Left ventricle myocardium inferior (tissue), 1 donor: ENCODE measurements at places on chromosomes 2 and 18. TPM values are rescaled to one million over a fixed set of nuclear protein-coding genes. Genes with fewer than 3 reads are reported as not detected.

The AMER3 gene
- not detected for total RNA-seq

DNA sequence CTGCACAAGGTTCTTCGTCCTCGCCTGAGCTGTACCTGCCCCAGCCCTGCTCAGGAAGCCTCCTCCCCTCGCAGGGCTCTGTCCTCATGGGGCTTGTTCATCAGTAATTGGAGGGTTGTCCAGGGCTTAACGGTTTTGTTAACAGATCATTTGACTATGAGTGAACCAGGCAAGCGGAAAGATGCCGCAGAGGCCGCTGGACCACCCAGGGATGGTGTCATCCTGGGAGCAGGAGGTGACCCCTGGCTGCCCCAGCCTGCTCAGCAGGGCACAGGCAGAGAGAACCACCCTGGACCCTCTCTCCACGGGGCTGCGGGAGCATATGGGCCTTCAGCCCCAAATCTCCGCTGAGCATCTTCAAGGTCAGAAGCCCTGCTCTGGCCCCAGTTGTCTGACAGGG, 264.3 kb downstream of the KLHL29 start:
- H3K27ac ChIP-seq: no peak overlapping the region
- no peak overlapping the region for H3K4me3 ChIP-seq
- no peaks in the 10 kb centered on the region for H3K36me3 ChIP-seq
- H3K27me3 ChIP-seq: no peaks in the 10 kb centered on the region
- no peak for DNase-seq

The CABYR gene
- total RNA-seq: not detected

DNA sequence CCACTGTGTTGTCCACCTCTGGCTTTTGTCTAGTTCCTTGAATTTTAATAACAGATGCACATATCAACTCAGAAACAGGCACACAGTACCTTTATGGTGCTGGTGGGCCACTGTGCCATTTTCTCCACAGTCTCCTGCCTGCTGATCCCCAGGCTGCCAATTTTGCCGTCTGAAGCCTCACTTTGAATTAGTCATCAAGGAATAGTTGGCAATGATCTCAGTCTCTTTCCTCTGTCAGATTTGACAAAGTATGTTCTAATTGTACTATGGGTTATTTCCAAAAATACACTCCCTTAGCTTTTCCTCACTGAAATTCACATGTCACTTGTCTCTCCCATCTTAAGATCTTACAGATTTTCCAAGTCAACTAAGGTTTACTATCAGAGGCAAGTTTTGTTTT, 140.7 kb downstream of the ZNF516 start:
- H3K27me3 ChIP-seq: peaks cover 7% of the 10 kb centered on the region
- no peak overlapping the region for H3K27ac ChIP-seq
- H3K4me1 ChIP-seq: peaks cover under 1% of the 10 kb centered on the region
- H3K4me3 ChIP-seq: no peak overlapping the region

GRCh38 chr2:227861011-227861410, 10.4 kb upstream of the DAW1 start:
- H3K36me3 ChIP-seq: no peaks in the 10 kb centered on the region
- H3K27me3 ChIP-seq: peaks cover 8% of the 10 kb centered on the region
- no peak overlapping the region for H3K4me3 ChIP-seq
- peaks cover 6% of the 10 kb centered on the region for H3K4me1 ChIP-seq
- DNase-seq: no peak

The PLA2R1 gene
- total RNA-seq: 2.3 TPM

The FOSL2 gene
- 50.2 TPM for total RNA-seq

DNA sequence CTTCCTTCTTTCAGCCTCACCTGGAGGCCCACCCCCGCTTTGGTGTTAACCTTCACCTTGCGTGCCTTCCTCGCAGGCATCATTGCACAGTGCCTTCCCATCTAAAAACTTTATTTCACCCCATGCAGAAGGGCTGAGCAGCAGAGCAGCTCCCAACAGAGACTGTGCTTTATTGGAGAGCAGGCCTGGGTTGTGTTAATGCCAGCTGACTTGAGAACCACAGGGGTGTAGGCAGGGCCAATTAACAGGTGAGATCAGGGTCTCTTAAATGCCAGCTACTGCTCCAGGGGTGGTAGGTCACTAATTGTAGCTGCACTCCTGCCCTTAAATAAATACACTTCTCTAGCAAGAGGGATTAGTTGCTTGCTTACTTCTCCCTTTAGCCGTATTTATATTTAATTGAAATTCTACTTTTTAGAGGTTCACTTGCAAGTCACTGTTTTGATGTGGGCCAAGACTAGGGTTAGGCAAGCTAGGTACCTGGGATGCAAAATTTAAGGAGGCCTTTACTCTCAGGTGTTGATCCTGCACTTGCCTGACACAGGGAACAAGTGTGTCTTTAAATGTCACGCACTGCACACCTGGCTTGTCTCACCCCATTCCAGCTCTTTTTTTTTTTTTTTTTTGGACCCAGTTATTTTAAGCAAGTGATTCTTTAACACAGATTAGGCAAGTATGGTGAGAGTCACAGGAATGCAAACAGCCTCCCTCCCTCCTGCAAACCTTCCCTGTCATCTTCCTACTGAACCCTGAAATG, 54.5 kb downstream of the LYPD1 start:
- no peaks in the 10 kb centered on the region for H3K36me3 ChIP-seq
- no peak overlapping the region for H3K4me3 ChIP-seq
- no peak overlapping the region for H3K27ac ChIP-seq
- H3K27me3 ChIP-seq: no peaks in the 10 kb centered on the region

GRCh38 chr2:102268510-102269199, 42.7 kb upstream of the IL1RL1 start:
- peaks cover 21% of the 10 kb centered on the region for H3K27me3 ChIP-seq
- H3K4me3 ChIP-seq: no peak overlapping the region
- no peak for DNase-seq
- H3K4me1 ChIP-seq: peaks cover 9% of the 10 kb centered on the region
- H3K27ac ChIP-seq: peak overlapping the region; percentile 44

GRCh38 chr18:63578357-63578958, 8.7 kb upstream of the SERPINB13 start:
- no peak overlapping the region for H3K4me3 ChIP-seq
- H3K27me3 ChIP-seq: peaks cover 4% of the 10 kb centered on the region
- no peaks in the 10 kb centered on the region for H3K36me3 ChIP-seq
- no peak for DNase-seq
- no peaks in the 10 kb centered on the region for H3K4me1 ChIP-seq
